ENCODE measurements at places on chromosomes 1 and 21. TPM values are rescaled to one million over a fixed set of nuclear protein-coding genes. Genes with fewer than 3 reads are reported as not detected.

HPCAL4 gene
- total RNA-seq, result 3.7 TPM

HCN3 gene
- total RNA-seq, result 3.6 TPM

XCL2 gene
- total RNA-seq, result not detected

CD34 gene
- total RNA-seq, result 9.0 TPM

OPRD1 gene
- 1.8 TPM for total RNA-seq

TMEM269 gene
- not detected for total RNA-seq

PGBD5 gene
- total RNA-seq, result 9.3 TPM

OR2L2 gene
- total RNA-seq, result not detected

DNA sequence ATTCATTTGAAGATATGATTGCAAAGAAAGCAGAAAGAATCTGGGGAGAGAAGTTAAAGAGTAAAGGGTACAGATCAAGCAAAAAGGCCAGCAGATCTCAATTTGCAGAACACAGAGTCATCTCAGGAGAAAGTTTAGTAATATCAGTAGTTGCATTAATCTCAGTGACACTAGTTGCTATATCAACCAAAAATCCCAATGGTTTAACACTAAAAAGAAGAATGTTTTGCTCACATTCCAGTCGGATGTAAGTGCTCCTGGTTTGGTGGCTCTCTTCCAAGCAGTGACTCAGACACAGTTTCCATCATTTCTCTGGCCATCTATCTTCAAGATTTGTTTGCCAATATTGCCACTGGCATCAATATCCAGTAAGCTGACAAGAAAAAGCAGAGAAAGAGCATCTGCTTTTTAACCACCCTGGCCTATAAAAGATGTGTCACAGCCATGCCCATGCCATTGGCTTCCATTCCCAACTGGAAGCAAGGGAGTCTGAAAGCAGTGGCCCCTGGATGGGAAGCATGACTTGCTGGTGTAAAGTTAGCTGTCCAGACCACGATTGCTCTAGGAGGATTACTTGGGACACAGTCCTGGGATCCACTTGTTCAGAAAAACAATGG lies 45.5 kb upstream of the AIM2 start:
- DNase-seq, result peak; percentile 22
- no peaks in the 10 kb centered on the region for H3K4me1 ChIP-seq
- no peaks in the 10 kb centered on the region for H3K27me3 ChIP-seq
- no peak overlapping the region for H3K27ac ChIP-seq
- no peak overlapping the region for H3K4me3 ChIP-seq

DNA sequence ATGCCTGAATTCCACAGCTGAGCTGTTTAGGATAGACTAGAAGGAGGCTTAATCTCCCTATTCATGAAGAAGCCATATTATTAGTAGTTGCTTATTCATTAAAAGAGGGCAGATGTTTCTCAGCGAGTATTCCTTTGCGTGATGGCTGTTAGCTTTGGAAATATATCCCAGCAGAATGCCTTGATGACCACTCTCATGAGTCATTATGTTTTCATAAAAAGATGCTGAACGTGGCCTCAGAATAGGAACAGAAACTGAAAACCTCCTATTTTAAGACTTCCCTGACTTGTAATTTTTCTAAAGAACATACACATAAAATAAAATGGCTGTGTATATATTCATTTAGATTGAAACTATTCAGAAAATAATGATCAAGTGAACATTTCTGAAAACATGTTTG lies 9.6 kb upstream of the PLA2G4A start:
- H3K27ac ChIP-seq, result no peak overlapping the region
- no peak overlapping the region for H3K4me3 ChIP-seq
- H3K4me1 ChIP-seq, result no peaks in the 10 kb centered on the region

- no peak overlapping the region for H3K4me3 ChIP-seq
- H3K36me3 ChIP-seq, result no peaks in the 10 kb centered on the region
- H3K4me1 ChIP-seq, result no peaks in the 10 kb centered on the region
- H3K27ac ChIP-seq, result no peak overlapping the region
- DNase-seq, result no peak
Observed at GRCh38 chr1:82823876-82824275, 1023.1 kb downstream of the ADGRL2 start.

- no peaks in the 10 kb centered on the region for H3K27me3 ChIP-seq
- H3K36me3 ChIP-seq, result no peaks in the 10 kb centered on the region
- no peak overlapping the region for H3K4me3 ChIP-seq
- H3K27ac ChIP-seq, result no peak overlapping the region
- no peaks in the 10 kb centered on the region for H3K4me1 ChIP-seq
- DNase-seq, result no peak
Observed at GRCh38 chr21:45987121-45987711, 5.6 kb downstream of the COL6A1 start.

- no peaks in the 10 kb centered on the region for H3K4me1 ChIP-seq
- no peak for DNase-seq
Observed at GRCh38 chr1:182297335-182297734, 94.3 kb downstream of the GLUL start.

- DNase-seq, result peak; percentile 6
- peaks cover 14% of the 10 kb centered on the region for H3K4me1 ChIP-seq
- no peaks in the 10 kb centered on the region for H3K36me3 ChIP-seq
- no peak overlapping the region for H3K4me3 ChIP-seq
Observed at GRCh38 chr1:234556245-234556943, 53.6 kb downstream of the IRF2BP2 start.

- H3K4me3 ChIP-seq, result no peak overlapping the region
- H3K27me3 ChIP-seq, result no peaks in the 10 kb centered on the region
- no peaks in the 10 kb centered on the region for H3K4me1 ChIP-seq
- H3K27ac ChIP-seq, result no peak overlapping the region
Observed at GRCh38 chr1:95974586-95974985, 740.6 kb downstream of the RWDD3 start.

DNA sequence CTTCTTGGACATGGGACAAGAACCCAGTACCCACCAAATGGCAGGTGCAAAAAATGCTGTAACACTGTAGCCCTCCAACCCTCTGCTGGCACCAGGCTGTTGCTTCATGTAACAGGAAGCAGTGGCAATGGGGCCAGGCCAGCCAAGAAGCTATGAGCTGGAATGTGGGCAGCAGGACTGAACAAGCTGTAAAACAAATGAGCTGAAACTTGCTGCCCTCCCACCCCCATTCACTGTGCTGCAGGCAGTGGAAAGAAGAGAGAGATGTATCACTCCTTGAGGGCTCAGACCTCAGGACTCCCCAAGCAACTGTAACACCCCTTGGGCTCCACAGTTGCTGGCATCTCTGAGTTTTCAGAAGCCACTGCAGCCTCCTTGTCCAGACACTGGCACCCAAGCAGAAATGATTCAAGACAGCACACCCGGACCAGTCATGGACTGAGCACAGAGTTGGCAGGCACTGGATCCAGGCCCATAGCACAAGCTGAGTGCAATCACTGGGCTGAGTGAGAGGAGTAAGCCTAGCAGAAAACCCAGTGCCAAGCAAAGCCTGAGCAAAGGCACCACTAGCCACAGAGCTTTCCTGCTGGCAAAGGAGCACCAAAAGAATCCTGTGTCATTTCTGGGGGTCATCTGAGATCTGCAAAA lies 321.4 kb upstream of the CXADR start:
- DNase-seq, result no peak
- no peaks in the 10 kb centered on the region for H3K36me3 ChIP-seq
- no peak overlapping the region for H3K4me3 ChIP-seq
- H3K27ac ChIP-seq, result no peak overlapping the region
- H3K4me1 ChIP-seq, result no peaks in the 10 kb centered on the region

DNA sequence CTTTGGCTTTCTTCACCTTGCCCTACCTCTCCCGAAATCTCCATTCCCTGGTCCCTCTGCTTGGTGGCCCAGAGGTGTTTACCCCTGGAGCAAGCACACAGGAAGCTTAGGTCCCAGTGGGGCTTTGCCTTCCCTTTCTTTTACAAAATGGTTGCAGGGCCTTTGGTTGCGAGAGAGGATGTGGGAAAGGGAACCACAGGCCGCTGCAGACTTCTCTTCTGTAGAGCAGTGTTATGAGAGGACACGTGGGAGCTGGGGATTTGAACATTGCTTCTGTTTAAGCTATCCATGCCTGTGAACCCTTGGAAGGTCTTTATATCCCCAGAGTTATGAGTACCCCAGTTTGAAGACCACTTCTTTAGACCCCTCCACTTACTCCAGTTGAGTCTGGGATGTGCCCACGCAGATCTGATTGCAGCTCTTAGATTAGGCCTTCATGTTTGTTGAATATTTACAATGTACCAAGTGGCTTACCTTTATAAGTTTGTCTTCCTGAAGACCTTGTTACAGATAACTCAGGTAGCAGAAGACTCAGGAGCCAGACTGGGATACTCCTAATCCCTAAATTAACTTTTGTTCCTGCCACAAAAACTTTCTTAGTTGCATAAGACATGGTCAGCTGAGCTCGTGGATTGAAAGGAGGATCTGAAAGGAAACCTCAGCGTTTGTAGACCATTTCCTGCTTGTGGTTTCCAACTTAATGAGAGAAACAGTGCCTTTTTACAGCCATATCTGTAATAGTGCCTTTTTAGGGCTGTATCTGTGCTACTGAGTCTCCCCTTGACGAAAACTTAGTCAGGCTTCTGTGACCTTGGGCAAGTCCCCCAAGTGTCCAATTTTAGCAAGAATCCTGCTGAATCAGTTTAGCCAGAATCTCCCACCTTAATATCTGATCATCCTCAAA lies 21.9 kb upstream of the IVNS1ABP start:
- no peak overlapping the region for H3K27ac ChIP-seq
- no peaks in the 10 kb centered on the region for H3K4me1 ChIP-seq

- no peaks in the 10 kb centered on the region for H3K36me3 ChIP-seq
- H3K4me1 ChIP-seq, result no peaks in the 10 kb centered on the region
- no peak overlapping the region for H3K27ac ChIP-seq
- no peak for DNase-seq
- H3K4me3 ChIP-seq, result no peak overlapping the region
Observed at GRCh38 chr1:159919236-159919865, 6.0 kb downstream of the TAGLN2 start.

DNA sequence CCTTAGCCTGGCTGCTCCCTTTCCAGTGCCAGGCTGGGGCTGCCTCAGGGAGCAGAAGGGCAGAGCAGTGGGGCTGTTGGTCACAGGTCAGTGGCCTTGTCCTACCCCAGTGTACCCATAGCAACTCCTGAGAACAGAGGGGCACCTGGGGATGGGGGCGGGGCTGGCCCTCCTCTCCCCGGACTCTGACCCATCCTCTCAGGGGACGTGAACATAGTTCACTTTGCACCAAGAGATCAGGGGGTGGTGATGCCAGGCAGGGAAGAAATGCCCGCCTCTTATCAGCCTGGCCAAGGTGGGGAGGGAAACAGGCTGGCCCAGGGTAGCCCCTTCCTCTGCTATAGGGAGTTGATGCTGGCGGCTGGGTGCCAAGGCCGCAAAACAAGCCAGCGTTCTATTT lies 4.9 kb downstream of the ETNK2 start:
- H3K27ac ChIP-seq, result no peak overlapping the region
- DNase-seq, result no peak
- no peaks in the 10 kb centered on the region for H3K27me3 ChIP-seq
- no peak overlapping the region for H3K4me3 ChIP-seq
- no peaks in the 10 kb centered on the region for H3K36me3 ChIP-seq

DNA sequence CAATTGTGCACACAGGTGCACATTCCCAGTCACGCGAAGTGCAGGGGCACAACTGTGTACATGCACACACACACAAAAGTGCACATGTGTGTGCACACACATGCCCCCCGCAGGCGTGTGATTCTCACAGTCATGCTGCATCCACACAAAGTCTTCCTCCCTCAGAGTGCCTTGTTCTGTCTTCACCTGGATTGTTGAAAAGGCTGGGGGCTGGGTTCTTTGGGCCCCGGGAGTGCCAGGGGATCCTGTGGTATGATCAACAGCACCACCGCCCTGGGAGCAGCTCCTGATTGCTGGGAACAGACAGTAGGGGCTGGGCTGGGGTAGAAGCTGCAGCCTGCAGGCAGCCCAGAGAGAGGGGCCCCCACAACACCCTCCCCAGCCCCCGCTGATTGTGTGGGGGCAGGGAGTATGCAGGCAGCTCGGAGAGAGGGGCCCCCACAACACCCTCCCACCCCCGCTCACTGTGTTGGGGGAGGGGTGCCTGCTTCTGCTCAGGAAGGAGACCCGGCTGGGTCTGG lies 3.4 kb downstream of the COL18A1 start:
- peaks cover 11% of the 10 kb centered on the region for H3K4me1 ChIP-seq
- no peak overlapping the region for H3K27ac ChIP-seq
- H3K27me3 ChIP-seq, result no peaks in the 10 kb centered on the region
- H3K36me3 ChIP-seq, result no peaks in the 10 kb centered on the region
- no peak for DNase-seq

DNA sequence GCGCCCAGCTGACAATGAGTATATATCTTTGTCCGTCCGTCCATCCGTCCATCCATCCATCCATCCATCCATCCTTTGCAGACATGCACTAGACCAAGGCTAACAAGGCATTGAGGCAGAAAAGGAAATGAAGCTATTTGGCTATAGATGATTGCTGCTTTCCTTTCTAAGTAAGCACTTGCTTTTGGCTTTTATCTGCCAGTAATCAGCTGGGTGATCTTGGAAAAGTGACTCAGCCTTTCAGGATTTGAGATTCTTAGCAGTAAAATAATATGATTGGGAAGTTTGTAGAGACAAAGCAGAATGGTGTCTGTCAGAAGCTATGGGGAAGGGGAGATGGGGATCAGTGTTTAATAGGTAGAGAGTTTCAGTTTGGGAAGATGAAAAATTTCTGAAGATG lies 22.7 kb downstream of the ZFYVE9 start:
- no peaks in the 10 kb centered on the region for H3K4me1 ChIP-seq
- DNase-seq, result no peak
- no peak overlapping the region for H3K4me3 ChIP-seq
- H3K27ac ChIP-seq, result no peak overlapping the region
- H3K27me3 ChIP-seq, result no peaks in the 10 kb centered on the region

- H3K4me3 ChIP-seq, result no peak overlapping the region
- no peaks in the 10 kb centered on the region for H3K36me3 ChIP-seq
- no peaks in the 10 kb centered on the region for H3K27me3 ChIP-seq
- DNase-seq, result no peak
- H3K4me1 ChIP-seq, result no peaks in the 10 kb centered on the region
Observed at GRCh38 chr21:23217597-23217996, 2219.4 kb downstream of the NCAM2 start.

DNA sequence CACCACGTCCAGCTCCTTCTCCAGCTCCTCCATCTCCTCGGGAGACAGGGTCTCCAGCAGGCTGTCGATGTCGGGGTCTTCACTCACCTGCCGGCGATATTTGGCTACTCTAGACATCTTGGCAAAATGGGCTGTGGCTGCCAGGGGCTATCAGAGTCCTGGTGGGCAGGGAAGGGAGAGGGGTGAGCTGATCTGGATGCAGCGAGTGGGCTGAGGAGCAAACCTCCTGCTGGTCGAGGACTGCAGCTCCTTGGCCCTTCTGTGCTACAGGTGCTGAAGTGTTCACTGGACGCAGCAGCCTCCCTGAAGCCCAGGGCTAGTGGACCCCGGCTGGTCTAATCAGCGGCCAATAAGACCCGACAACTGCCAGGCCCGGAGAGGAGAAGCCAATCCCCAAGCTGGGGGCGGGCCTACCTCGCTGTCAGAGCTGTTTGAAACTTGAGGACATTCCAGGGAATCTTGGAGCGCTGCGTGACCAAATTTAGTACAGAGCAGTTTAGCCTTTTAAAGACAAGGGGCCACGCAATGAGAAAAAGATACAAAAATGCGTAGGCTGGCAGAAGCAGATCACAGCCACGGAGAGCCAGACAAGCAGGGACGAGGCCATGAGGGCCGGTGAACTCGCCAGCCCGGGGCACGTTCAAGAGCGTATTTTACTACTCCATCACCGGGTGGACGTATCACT lies at the start of gene LMOD1:
LMOD1 (minus strand) TSS at position 325 of the 685 bp plus-strand sequence; CDS start at position 117, 208 bp downstream.
- H3K27ac ChIP-seq, result peak within 1 kb of the TSS; percentile 87
- H3K36me3 ChIP-seq, result no peaks in the 10 kb centered on the region
- peak; percentile 93 for DNase-seq
- H3K4me3 ChIP-seq, result peak within 1 kb of the TSS; percentile 66
- H3K27me3 ChIP-seq, result no peaks in the 10 kb centered on the region
- peaks cover 14% of the 10 kb centered on the region for H3K4me1 ChIP-seq
